ENCODE measurements at places on chromosomes 4 and X.

DNA sequence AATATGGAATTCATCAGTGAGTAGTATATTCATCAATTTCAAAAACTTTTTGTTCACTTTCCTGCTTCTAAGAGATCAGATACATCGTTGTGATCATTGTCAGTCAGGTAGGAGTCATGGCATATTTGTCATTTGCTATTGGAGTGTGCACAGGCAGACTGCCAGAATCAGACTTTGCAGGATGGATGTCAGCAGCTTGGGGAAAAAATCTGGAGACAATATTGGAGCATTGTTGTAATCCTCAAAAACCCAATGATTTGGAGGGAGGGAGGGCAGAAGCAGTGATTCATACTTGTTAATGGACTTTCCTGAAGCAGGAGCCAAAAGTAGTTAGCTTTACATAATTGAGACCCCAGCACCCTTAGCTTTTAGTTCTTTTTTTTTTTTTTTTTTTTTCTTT is 59.6 kb upstream of the DRP2 start:
- DNase-seq = no peak

- no peak for DNase-seq
Measured at GRCh38 chr4:180542445-180543100, 1700.6 kb upstream of the TENM3 start.

DNA sequence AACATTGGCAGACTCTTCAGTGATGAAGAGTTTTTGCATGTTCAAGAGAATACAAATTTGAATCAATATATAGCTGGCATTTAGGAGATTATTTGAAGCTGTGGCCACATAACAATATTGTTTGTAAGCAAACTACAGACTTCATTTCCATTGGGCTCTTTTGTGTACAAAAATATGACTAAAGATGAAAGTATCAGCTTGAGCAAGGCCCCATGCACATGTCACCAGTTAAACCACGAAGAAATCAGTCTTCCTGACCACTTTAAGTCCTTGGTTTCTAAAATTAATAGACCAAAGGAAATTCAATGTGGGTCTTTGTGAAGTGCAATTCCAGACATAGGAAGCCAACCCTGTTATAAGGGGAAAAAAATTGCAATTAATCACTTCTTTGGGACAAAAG is 1664.6 kb upstream of the ADGRL3 start:
- no peak for DNase-seq

- DNase-seq = no peak
Measured at GRCh38 chr4:36111172-36111571, 133.1 kb downstream of the ARAP2 start.

Measured in hematopoietic multipotent progenitor cell treated with erythropoietin and hydrocortisone succinate and interleukin-3 and kit ligand, for 8 days (in vitro differentiated cells).